Right renal cortex interstitium (tissue), 3 donors: ENCODE measurements at places on chromosomes 13 and 19. TPM values are rescaled to one million over a fixed set of nuclear protein-coding genes. Genes with fewer than 3 reads are reported as not detected.

DNA sequence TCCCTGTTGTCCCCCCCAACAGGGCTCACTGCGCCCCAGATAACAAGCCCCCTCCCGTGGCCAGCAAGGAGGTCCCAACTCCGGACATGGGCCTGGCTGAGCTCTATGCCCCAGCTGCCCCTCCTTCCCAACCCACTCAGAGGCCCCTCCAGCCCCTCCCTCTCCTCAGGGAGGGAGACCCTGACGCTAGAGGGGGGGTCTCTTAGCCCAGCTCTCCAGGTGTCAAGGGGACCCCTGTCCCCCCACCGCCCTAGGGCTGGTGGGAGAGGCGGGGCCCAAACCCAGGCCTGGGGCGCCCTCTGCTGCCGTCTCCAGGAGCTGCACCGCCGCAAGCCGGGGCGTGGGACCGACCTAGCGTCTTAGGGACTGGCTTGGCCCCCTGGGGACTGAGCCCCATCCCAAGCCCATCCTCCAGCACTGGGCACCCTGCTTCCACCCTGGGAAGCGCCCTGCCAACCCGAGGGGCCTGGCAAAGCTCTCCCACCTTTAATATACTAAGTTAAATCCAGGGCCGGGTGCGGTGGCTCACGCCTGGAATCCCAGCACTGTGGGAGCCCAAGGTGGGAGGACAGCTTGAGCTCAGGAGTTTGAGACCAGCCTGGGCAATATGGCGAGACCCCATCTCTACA lies 1.4 kb downstream of the GRIN3B start:
- no peak for DNase-seq

DNA sequence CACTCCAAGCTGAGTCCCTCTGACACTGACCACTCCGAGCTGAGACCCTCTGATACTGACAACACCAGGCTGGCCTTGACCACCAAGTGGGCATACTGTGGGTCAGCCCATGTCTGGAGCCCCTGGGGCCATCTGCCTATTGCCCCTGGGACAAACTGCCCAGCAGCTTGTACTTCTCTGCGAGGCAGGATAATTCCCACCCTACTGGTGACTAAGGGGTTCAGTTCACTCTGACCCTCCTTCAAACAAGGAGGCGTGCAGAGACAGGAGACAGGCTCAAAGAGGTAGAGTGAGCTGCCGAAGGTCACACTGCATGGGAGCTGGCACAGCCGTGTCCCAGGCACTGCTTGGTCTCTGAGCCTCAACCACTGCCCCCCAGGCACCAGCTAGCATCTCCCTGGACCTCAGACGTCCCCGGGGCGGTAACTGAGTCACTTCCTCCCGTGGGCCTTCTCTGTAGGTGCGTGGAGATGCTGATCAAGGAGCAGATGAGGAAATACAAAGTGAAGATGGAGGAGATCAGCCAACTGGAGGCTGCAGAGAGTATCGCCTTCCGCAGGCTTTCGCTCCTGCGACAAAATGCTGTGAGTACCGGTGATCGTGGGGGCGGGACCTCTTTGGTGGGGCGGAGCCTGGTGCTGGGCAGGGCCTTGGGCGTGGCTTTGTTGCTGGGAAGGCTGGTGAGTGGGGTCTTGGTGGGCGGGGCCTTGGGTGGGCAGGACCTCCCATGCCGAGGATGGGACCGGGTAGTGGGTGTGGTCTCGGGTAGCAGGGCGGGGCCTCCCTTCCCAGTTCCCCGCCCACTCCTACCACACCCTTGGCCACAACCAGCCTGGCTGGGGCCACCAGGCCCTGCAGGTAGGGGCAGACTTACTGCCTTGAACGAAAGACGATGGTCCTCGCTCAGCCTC lies 5.8 kb upstream of the USE1 start:
- DNase-seq = no peak

- no peak for DNase-seq
Observed at GRCh38 chr13:98035373-98035772, 81.9 kb downstream of the IPO5 start.

GRCh38 chr19:23801803-23802202 lies 43.1 kb upstream of the ZNF681 start:
- DNase-seq = no peak

GRCh38 chr19:2424686-2425621 lies 2.4 kb downstream of the TIMM13 start:
- DNase-seq = no peak

CEACAM19 gene
- polyA plus RNA-seq = 9.3 TPM

DNA sequence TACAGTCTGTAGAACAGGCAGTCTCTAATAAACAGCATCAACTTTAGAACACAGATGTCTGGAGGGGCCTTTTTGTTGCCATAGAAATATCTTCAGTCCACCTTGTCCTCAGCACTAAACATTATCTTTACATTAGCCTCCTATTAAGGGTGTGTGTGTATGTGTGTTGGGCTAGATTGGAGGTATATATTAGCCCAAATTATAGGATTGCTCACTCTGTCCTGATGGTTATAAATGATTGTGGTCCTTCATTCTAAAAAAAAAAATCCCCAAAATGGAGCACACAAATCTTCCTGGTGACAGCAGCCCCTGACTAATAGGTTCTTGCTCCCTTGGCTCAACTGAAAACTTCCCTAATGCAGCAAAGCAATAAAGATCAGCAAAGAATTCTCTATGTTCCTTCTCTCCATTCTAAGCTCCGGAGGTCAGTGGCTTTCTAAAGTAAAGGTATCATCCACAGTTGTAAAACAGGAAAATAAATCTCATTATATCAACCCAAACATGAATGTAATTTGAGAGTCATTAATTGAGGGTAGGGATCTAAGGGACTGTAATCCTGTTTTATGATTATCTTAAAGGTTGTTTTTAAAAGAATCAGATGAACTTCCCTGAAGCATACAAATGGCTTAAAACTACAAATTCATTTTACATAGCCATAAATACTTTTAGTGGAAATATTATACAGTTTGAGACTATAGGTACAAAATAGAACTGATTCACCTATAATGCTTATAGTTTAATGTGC lies 232.7 kb downstream of the KLF12 start:
- no peak for DNase-seq

WDR88 gene
- 0.82 TPM for polyA plus RNA-seq

DNA sequence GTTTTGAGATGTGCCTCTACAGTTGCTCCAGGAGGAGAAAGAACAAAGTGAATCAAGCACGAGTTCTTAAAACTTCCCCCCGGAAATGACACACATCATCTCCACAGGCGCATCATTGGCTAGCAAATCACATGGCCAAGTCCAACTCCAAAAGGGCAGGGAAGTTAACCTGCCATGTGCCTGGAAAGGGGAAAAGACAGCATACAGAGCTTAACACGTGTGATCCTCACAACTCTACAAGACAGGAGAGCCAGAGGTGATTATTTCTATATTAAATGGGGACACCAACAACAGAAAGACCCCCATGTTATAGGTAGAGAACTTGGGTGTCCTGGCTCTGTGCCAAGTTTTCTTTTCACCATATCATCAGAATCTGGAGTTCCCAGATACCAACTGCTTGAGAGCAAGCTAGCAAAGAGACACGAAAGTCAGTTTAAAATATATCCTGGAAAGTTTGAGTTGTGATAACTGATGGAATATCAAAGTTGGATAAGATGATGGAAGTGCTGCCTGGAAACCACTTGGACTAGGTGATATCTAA lies 871.1 kb downstream of the UQCRFS1 start:
- no peak for DNase-seq

DNA sequence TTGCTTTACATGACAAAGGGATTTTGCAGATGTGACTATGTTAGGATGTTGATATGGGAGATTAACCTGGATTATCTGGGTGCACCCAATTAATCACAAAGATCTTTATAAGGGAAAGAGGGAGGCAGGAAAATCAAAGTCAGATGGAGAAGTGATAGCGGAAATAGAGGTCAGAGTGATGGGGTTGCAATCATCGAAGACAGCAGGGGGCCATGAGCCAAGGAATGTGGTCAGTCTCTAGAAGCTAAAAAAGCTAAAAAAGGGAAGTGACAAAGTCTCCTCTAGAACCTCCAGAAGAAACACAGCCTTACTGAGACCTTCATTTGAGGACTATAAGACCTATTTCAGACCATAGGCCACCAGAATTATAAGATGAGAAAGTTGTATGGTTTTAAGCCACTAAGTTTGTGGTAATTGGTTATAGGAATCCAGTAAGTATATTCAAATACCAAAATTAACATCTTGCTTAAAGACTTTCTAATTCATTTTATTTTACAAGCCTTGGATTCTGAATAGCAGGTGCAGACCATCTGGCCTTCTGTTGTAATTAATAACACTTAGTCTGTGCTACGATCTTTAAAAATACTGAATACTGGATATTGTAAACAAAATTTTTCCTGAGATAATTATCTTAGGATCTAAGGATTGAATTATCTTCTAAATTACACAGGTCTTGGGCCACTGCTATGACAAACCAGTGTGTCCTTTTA lies 493.4 kb upstream of the PCDH20 start:
- DNase-seq = no peak

IQCN gene
- 3.8 TPM for polyA plus RNA-seq

GRCh38 chr19:15318241-15318691 lies 14.1 kb downstream of the BRD4 start:
- DNase-seq = no peak

DNA sequence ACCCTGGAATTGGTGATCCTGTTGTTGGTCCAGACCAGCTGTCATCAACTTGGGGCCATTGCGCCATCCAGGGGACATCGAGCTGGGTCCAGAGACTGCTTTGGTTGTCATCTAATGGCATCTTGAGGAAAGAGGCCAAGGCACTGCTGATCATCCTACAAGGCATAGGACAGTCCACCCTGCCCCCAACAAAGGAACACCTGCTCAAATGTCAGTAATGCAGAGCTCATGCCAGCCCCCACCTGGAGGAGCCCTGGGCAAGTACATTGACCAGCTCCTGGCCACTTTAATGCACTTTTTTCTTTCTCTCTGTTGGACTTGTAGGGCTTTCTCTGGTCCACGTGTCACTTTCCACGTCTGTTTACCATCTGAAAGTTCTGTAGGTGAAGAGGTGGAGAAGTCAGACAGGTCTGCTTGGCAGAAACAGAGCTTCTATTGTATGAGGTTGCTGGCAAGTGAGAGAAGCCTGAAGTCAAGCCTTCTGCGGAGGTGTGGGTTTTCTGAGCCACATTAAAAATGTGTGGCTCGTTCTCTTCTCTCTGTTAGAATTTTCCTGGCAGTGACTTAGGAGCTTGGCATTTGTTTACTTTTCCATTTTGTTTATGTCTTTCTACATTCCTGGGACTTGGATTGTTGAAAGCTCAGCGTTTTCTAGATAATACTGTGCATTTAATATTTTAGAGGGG lies 124.0 kb upstream of the RNF113B start:
- DNase-seq = no peak

GRCh38 chr13:95656386-95657015 lies 12.0 kb upstream of the DZIP1 start:
- no peak for DNase-seq

FCGBP gene
- 9.2 TPM for polyA plus RNA-seq

DNA sequence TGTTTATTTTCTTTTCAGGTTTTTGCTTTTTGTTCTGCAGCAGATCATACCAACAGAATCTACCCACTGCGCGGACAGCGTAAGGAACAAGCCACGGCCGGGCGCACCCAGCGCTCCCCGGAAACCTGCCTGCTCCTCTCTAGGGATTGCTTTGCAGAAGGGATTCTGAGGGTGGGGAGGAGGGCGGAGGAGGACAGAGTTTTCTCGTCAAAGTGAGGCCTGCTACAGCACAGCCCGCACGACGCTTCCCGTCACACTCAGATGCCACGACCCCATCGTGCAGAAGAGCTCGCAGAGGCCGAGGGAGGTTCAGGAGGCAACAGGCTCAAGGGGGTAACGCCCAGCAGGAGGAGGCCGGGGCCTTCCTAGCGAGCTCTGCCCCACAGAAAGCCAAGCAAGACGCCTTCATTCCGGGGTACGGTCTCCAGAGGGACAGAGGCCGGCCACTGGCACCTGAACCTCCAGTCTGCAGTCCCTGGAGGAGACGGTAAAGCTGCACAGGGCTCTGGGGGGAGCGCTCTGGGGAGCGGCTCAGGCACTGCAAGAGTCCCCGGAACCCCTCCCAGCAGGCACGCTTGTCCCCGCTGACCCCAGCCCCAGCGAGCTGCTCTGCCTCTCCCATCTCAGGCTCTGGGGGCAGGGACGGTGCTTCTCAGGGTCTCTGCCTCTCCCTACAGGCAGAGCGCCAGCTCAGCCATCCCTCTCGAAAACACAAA lies 6.9 kb downstream of the REXO1 start:
- no peak for DNase-seq

EHD2 gene
- 29.3 TPM for polyA plus RNA-seq

GRCh38 chr13:41554626-41555386 lies 97.5 kb downstream of the RGCC start:
- DNase-seq = no peak

- DNase-seq = no peak
Observed at GRCh38 chr19:47120470-47121067, 7.0 kb upstream of the ZC3H4 start.

GRCh38 chr19:8361921-8362793 lies 1.8 kb upstream of the ANGPTL4 start:
- DNase-seq = no peak

DNA sequence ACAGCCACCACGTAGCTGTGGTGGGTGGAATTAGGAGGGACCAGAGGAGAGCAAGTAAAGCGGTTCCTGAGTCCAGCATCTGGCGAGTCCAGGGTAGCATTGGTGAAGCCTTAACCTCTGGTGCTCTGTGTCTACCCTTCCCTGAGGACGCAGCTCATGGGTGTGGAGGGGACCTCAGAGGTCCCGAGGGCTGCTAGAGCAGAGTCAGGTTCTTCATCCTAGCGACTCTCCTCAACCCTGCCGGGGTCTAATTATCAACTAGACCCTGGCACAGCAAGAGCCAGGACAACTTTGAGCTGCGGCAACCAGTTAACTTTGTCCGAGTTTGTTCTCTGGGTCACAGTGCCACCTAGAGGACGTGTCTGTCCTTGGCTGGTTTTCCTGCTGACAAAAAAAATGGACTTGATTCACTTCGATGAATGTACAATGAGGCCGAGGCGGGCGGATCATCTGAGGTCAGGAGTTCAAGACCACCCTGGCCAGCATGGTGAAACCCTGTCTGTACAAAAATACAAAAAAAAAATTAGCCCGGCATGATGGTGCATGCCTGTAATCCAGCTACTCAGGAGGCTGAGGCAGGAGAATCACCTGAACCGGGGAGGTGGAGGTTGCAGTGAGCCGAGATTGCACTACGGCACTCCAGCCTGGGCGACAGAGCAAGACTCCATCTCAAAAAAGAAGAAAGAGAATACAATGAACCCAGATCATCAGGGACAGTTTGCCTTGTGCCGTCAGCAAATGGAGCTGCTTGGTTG lies 25.0 kb downstream of the TSSK6 start:
- DNase-seq = peak; percentile 81

DNA sequence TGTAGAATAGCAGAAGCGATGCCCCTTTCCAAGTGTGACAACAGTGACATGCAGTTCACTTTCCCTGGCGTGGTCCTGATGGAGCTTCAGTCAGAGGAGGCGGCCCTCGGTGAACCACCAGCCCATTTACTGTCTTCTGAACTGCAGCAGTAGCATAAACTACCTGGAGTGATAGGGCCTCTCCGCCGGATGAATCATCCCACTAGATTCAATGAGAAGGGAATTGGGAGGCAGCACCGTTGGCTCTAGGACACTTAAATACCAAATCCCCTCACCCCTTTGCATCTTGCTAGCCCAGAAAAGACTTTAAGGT lies 112.8 kb upstream of the GPR12 start:
- DNase-seq = no peak

PRR12 gene
- 15.1 TPM for polyA plus RNA-seq
